ENCODE measurements at places on chromosomes 6 and 20. TPM values are rescaled to one million over a fixed set of nuclear protein-coding genes. Genes with fewer than 3 reads are reported as not detected.

DNA sequence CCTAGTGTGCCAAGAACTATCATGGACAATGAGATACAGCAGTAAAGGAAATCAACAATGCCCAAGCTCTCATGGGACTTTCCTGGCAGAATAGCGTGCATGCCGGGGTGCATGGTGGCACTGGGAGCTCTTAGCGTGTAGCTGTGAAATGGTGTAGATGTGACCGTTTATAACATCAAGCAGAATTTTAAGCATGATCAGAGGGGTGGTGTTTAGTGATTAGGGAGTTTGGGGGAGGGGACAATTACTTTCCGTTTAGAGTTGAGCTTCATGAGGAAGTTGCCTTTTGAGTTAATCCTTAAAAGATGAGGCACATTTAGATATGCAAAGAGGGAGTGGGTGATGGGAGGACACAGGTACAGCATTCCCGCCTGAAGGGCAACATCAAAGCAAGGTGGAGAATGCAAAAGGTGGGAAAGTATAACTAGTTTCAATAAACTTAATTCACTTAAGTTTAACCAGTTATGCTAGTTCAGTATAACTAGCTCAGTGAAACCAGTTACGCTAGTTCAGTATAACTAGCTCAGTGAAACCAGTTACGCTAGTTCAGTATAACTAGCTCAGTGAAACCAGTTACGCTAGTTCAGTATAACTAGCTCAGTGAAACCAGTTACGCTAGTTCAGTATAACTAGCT lies 661.6 kb downstream of the QKI start:
- DNase-seq = no peak

Gene MAP7
- 35.1 TPM for total RNA-seq

Gene IP6K3
- 2.5 TPM for total RNA-seq

Gene DYNLT2
- total RNA-seq = 7.2 TPM

Gene CRYBG1
- total RNA-seq = 75.4 TPM

Gene PRRT1
- total RNA-seq = 0.64 TPM

Gene ANKRD66
- not detected for total RNA-seq

Data from prostate gland (tissue), 2 donors.